Stimulated activated CD8-positive, alpha-beta memory T cell treated with anti-CD3 and anti-CD28 coated beads, Interleukin-7, amount 100 ng/mL, for 1 hour (primary cell): ENCODE measurements at places on chromosomes 2 and 18.

GRCh38 chr2:166384774-166385173, 9.0 kb upstream of the SCN9A start:
- DNase-seq: no peak

GRCh38 chr2:11008773-11009172, 97.0 kb downstream of the KCNF1 start:
- no peak for DNase-seq

- DNase-seq: no peak
Observed at GRCh38 chr2:172098650-172099471, 3.8 kb downstream of the DLX2 start.

DNA sequence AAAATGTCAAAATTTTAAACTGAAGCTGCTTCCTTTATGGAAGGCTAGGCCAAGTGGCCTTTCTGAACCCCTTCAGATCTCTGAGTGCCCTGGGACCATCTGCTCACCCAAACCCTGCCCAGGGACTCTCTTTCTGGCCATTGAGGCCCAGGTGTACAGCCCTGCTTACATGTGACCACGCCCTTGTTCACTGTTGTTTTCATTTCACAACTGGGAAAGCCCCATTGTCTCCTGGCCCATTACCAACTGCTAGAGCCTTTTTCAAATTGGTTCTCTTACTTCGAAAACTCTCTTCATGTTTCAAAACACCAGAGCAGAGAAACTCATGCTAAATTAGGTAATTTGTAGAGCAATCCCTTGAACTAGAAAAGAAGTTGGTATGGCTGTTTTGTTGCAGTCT, 219.5 kb upstream of the TANK start:
- DNase-seq: no peak

DNA sequence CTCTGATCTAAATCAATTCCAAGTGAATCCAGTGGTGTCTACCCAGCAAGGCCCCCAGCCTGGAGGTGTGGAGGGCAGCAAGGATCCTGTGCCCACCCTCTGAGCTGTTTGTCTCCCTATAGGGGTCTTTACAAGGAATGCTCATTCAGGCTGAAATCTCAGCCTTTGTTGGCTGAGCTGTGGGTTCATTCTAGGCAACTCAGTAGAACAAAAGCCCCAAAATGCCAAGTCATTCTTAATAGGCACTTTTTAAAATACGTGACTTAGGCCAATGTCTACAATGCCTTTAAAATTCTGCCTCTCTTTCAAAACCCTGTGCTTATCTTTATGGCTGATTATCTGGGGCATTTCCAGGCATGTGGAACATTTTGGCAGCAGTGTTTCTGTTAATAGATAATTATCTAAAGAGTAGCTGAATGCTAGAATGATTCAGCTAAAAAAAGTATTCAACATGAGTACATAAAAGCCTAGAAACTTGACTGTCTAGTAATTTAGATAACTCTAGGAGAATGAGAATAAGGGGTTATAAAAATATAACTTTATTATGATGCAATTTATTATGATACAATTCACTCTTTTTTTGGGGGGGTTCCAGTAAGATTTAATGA, 7.4 kb downstream of the UGT1A6 start:
- no peak for DNase-seq
